Bronchial epithelial cell (primary cell): ENCODE measurements at places on chromosomes 12 and 14.

GRCh38 chr14:55354500-55354899 lies 57.1 kb downstream of the ATG14 start:
- peak; percentile 47 for DNase-seq

DNA sequence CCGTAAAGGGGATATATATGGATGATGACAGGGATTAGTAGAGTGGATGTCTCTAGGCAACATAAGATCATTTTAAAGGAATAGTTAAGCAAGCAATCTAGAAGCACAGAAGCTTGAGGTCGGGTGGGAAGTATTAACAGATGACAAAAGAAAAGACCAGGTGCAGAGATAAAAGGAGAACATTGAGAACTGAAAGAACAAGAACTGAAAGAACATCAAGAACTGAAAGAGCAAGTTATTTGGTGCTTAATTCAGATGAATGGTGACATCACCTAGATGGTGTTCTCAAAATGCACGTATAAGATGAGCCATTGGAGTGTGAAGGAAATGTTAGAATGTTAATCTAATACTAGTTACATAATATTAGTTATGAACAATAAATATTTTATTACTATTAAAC lies 224.0 kb upstream of the PDE3A start:
- no peak for DNase-seq

DNA sequence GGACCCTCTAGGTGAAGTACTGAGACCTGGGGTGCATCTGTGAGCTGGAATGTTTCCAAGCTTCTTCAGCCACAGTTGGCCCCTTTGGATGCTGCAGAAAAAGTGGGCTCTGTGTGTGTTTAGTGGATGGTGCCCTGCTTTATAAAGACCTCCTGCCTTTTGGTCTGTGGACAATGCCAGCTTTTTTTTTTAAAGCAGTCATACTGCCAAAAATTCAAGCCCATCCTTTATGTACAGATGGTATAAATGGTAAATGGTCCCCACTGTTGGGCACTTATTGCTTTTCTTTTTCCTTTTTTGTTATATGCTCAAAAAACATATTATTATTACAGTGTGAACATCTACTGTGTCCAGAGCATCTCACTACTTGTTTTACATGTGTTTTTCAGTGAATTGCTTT lies 81.1 kb downstream of the SMOC1 start:
- no peak for DNase-seq

GRCh38 chr12:34389378-34390170 lies 367.3 kb downstream of the ALG10 start:
- DNase-seq, result no peak

DNA sequence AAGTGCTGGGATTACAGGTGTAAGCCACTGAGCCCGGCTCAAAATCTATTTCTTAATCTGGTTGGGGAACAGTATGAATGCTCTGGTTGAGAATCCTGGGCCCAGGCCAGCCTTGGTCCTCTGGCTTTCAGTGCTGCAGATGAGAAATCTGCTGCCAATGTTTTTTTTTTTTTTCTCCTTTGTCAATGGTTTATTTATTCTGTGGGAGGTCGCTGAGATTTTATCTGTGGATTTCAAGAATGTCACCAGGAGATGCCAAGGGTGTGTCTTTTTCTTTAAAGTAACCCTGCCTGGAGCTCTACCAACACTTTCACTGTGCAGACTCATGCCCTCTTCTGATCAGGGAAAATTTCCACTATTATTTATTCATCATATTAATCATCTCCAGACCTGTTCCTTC lies 3.6 kb downstream of the SLC25A29 start:
- no peak for DNase-seq

- DNase-seq, result no peak
Measured at GRCh38 chr14:53304726-53305381, 151.7 kb upstream of the DDHD1 start.

DNA sequence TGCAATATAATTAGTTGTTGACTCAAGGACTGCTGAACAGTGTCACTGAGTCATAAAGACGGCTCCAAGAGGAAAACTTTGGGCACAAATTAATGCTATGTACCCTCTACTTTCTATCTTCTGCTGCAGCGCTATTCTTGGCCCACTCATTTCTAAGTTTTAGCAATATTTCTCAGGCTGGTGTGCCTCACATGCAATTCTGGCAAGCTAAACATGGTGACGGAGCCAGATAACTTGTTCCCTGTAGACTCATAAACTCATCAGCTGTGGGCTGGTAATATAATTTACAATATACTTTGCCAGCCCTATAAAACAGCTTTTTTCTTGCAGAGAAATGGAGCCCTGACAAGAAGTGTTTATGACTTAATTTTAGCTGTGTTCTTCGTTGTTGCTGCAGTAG lies 615.1 kb downstream of the NRXN3 start:
- peak; percentile 28 for DNase-seq

DNA sequence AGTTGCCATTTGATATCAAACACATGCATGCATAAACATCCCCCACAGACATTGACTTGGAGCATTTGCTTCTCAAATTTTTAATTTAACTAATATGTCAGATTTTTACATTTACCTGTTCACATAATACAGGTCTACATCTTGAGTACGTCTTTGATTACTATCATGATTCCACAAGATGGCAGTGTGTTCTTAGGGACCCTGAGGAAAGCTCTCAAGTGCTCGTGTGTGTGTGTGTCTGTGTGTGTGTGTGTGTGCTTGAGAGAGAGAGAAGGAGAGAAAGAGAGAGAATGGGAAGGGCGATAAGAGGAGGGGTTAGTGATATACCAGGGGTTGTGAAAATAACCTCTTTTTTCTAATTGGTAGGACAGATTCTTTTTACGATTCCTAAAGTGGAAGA lies 167.1 kb upstream of the OR4E1 start:
- DNase-seq, result peak; percentile 27

- DNase-seq, result peak; percentile 32
Measured at GRCh38 chr14:103546652-103547454, 15.6 kb downstream of the BAG5 start.

DNA sequence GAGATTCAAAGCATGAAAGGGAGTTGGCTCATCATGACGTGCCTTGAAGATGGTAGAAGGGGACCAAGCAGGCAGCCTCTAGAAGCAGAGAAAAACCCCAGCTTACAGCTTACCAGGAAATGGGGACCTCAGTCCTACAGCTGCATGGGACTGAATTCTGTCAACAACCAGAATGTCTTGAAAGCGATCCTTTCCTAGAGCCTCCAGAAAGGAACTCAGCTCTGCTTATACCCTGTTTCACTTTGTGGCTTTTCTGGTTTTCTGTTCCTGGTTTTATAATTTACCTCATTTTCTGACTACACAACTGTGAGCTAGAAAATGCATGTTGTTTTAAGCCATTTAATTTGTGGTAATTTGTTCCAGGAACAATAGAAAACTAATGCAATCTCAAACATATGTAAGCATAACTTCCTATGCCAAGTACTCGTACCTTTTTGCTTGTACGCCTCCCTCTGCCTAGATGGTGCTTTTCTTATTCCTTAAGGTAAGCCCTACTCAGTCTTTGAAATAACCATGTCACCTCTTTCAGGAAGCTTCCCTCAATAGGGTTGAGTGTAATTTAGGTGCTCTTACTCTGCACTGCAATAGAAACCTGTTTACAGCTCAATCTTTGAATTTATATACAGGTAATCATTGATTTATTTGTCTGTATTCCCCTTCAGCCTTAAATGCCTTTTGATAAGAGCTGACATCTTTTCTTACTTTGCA lies 348.8 kb downstream of the TMEM117 start:
- no peak for DNase-seq

DNA sequence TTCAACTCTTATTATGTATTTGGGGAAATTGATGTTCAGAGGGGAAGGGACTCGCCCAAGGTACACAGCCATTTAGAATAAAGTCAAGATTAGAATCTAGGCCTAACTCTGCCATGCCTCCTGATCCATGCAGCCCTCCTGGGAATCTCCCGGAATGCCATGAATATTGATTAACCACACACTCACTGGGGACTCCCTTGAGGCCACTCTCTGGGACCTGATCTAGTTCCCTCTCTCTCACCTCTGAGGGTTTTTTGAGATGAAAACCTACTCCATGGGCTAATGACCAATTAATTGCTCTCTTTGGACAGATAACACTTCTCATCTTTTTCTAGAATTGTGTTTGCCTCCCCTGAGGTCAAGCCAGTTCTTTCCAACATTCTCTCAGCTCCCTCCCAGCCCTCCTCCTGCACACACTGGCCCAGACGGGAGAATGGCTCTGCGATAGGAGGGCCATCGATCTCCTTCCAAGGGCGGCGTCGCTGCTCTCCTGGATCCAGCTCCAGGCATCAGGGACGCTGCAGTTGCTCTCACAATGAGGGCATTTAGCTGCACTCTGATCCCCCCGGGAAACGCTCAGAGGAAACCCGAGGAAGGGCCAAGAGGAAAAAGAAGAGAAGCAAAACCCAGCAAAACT lies 22.6 kb downstream of the WSCD2 start:
- no peak for DNase-seq

GRCh38 chr14:69005432-69006148 lies 26.5 kb upstream of the ACTN1 start:
- peak; percentile 94 for DNase-seq

DNA sequence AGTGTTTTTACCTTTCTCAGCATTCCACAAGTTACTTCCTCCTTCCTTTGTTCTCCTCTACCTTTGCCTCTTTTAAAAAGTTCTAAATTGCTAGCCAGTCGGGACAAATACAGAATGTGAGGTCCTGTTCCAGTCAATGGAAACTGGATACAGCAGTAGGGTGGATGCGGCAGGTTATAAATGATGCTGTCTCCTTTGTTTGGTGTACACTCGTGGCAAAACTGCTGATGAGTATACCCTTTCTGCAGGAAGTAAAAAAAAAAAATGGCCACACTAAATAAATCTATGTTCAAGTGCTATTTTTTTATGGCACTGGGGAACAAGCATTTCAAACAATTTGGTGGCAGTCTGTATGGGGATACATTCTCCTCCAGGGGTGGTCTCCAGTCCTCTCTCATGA lies 27.5 kb downstream of the KLRK1 start:
- DNase-seq, result peak; percentile 64
